ENCODE measurements at places on chromosomes 2 and 18. TPM values are rescaled to one million over a fixed set of nuclear protein-coding genes. Genes with fewer than 3 reads are reported as not detected.

The CHAC2 gene
- 3.7 TPM for polyA plus RNA-seq

DNA sequence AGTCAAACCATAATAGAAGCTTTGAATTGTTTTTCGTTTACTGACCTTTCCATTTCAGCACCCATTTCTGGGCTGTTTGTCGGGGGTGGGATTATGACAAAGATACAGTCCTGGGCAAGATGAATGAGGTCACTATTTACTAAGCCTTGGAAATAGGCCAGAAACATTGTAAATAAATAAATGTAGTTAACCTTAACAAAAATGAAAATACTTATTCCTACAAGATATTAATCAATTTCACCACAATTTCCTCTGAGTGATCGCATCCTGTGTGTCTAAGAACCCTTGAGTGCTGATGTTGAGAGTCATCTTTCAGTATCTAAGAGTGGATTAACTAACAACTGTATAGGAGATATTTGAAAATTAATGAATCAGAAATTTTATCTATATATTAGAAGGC lies 14.0 kb downstream of the ITGA4 start:
- no peak overlapping the region for H3K27ac ChIP-seq
- H3K36me3 ChIP-seq: no peaks in the 10 kb centered on the region
- H3K4me1 ChIP-seq: no peaks in the 10 kb centered on the region
- no peak for DNase-seq
- H3K4me3 ChIP-seq: no peak overlapping the region

- no peak overlapping the region for H3K27ac ChIP-seq
- no peak overlapping the region for H3K4me3 ChIP-seq
- DNase-seq: no peak
- no peaks in the 10 kb centered on the region for H3K27me3 ChIP-seq
- H3K36me3 ChIP-seq: no peaks in the 10 kb centered on the region
These were observed 315.8 kb upstream of the NRP2 start for GRCh38 chr2:205366336-205367060.

GRCh38 chr2:120539937-120540718 lies 194.2 kb downstream of the INHBB start:
- H3K27me3 ChIP-seq: peaks cover 3% of the 10 kb centered on the region
- H3K4me3 ChIP-seq: no peak overlapping the region
- no peaks in the 10 kb centered on the region for H3K36me3 ChIP-seq
- peaks cover 4% of the 10 kb centered on the region for H3K4me1 ChIP-seq
- DNase-seq: peak; percentile 23
- no peak overlapping the region for H3K27ac ChIP-seq

- H3K4me3 ChIP-seq: no peak overlapping the region
- H3K36me3 ChIP-seq: no peaks in the 10 kb centered on the region
- no peaks in the 10 kb centered on the region for H3K27me3 ChIP-seq
- H3K4me1 ChIP-seq: no peaks in the 10 kb centered on the region
- DNase-seq: no peak
- H3K27ac ChIP-seq: no peak overlapping the region
These were observed 80.8 kb upstream of the PAPOLG start for GRCh38 chr2:60675301-60675700.

GRCh38 chr18:26438980-26439379 lies 109.4 kb downstream of the KCTD1 start:
- H3K27ac ChIP-seq: no peak overlapping the region
- DNase-seq: no peak
- H3K27me3 ChIP-seq: no peaks in the 10 kb centered on the region
- no peak overlapping the region for H3K4me3 ChIP-seq

The RNF144A gene
- 4.2 TPM for polyA plus RNA-seq

GRCh38 chr18:21342372-21342771 lies 100.3 kb downstream of the GREB1L start:
- no peaks in the 10 kb centered on the region for H3K4me1 ChIP-seq
- no peak overlapping the region for H3K4me3 ChIP-seq
- no peaks in the 10 kb centered on the region for H3K27me3 ChIP-seq
- H3K36me3 ChIP-seq: no peaks in the 10 kb centered on the region
- H3K27ac ChIP-seq: no peak overlapping the region

The UGT1A8 gene
- polyA plus RNA-seq: 30.0 TPM

- H3K27ac ChIP-seq: no peak overlapping the region
- no peak for DNase-seq
- no peaks in the 10 kb centered on the region for H3K27me3 ChIP-seq
- no peaks in the 10 kb centered on the region for H3K36me3 ChIP-seq
These were observed 231.3 kb downstream of the ZRANB3 start for GRCh38 chr2:135299658-135300244.

The TTR gene
- polyA plus RNA-seq: 4.4 TPM

The BUB1 gene
- polyA plus RNA-seq: 0.15 TPM

- H3K27ac ChIP-seq: no peak overlapping the region
- no peaks in the 10 kb centered on the region for H3K4me1 ChIP-seq
- no peak overlapping the region for H3K4me3 ChIP-seq
- DNase-seq: no peak
- no peaks in the 10 kb centered on the region for H3K27me3 ChIP-seq
- no peaks in the 10 kb centered on the region for H3K36me3 ChIP-seq
These were observed 9.7 kb downstream of the PDCD1 start for GRCh38 chr2:241848761-241849615.

The FBXO36 gene
- 3.8 TPM for polyA plus RNA-seq

DNA sequence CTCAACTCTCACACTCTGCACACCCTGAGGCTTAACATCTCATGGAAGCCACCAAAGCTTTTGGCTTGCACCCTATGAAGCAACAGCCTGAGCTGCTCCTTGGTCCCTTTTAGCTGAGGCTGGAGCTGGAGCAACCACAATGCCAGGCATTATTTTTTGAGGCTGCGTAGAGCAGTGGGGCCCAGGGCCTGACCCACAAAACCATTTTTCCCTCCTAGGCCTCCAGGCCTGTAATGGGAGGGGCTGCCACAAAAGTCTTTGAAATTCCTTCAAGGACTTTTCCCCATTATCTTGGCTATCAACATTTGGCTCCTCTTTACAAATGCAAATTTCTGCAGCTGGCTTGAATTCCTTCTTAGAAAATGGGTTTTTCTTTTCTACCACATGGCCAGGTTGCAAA lies 39.8 kb downstream of the CTNNA2 start:
- H3K27me3 ChIP-seq: no peaks in the 10 kb centered on the region
- no peaks in the 10 kb centered on the region for H3K4me1 ChIP-seq
- no peak for DNase-seq
- H3K27ac ChIP-seq: no peak overlapping the region
- no peak overlapping the region for H3K4me3 ChIP-seq

The PKP4 gene
- 120 TPM for polyA plus RNA-seq

- peak overlapping the region; percentile 49 for H3K4me3 ChIP-seq
- H3K36me3 ChIP-seq: no peaks in the 10 kb centered on the region
- H3K4me1 ChIP-seq: peaks cover 2% of the 10 kb centered on the region
- peak overlapping the region; percentile 54 for H3K27ac ChIP-seq
These were observed 42.4 kb downstream of the RBBP8 start for GRCh38 chr18:22975508-22975907.

The MOGAT1 gene
- not detected for polyA plus RNA-seq

- H3K27me3 ChIP-seq: no peaks in the 10 kb centered on the region
- no peaks in the 10 kb centered on the region for H3K36me3 ChIP-seq
- H3K4me1 ChIP-seq: peaks cover 15% of the 10 kb centered on the region
- H3K27ac ChIP-seq: peak within 1 kb of the TSS; percentile 82
- DNase-seq: peak; percentile 95
- peak within 1 kb of the TSS; percentile 86 for H3K4me3 ChIP-seq
These were observed at the start of gene TANC1 for GRCh38 chr2:158968396-158969161. Gene TANC1, plus strand, starts transcription at chr2:158968640. Its CDS starts 97,271 bp downstream, at chr2:159065911.

The CARF gene
- 2.7 TPM for polyA plus RNA-seq

The SP100 gene
- polyA plus RNA-seq: 35.7 TPM

The RAB31 gene
- 17.3 TPM for polyA plus RNA-seq

The TRAF3IP1 gene
- 6.4 TPM for polyA plus RNA-seq

DNA sequence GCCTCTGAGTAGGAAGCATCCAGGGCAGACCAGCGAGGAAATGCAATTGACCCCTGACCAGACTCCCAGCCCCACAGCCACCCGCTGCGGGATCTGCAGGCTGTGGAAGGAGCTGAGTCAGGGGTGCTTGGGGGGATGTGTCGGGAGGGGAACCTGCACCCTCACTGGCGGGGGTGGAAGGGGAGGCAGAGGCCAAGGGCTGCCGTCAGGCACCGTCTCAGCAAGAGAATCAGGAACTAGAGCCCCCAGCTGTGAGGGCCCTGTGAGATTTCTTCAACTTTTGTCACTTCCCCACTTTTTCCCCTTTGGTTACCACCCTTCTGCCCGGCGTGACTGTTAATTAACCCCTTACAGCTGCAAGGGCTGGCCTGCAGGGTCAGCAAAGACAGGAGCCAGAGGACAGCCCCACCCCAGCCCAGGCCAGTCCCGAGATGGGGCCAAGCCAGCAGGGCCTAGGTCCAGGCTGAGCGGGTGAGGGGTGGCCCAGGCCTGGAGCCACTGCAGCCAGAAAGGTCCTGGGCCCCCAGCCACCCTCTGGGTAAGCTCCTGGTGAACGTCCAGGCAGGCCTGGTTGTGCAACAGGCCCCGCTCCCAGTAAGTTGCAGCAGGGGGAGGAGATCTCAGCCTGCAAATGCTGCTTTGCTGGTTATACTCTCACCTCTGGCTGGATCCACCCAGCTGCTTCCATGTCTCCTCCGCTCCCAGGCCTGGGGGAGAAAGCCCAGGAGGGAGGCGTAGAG lies 147.0 kb upstream of the ID2 start:
- no peak for DNase-seq
- H3K4me1 ChIP-seq: no peaks in the 10 kb centered on the region
- H3K27me3 ChIP-seq: no peaks in the 10 kb centered on the region
- H3K36me3 ChIP-seq: no peaks in the 10 kb centered on the region
- no peak overlapping the region for H3K27ac ChIP-seq
- no peak overlapping the region for H3K4me3 ChIP-seq

GRCh38 chr18:22296304-22296703 lies 121.4 kb downstream of the CTAGE1 start:
- H3K4me3 ChIP-seq: no peak overlapping the region
- no peaks in the 10 kb centered on the region for H3K36me3 ChIP-seq
- DNase-seq: no peak
- no peaks in the 10 kb centered on the region for H3K4me1 ChIP-seq
- no peak overlapping the region for H3K27ac ChIP-seq

The EXOC6B gene
- 5.9 TPM for polyA plus RNA-seq

DNA sequence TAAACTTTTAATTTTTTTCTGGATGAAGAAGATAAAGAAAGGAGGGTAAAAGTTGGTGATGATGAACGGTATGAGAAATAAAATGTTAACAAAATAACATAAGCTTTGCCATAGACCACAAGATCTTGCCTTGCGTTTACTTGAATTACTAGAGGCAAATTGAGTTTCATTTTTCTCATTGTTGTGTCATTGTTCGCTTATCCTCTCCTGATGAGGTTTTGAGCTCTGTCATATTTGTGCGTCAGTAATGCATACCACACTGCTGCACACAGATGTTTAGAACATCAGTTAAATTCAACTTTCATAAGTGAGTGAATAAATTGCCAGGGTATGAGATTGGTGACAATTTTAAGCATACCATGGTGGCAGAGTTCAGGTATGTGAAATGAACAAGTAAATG lies 843.6 kb downstream of the SUCLG1 start:
- no peak overlapping the region for H3K27ac ChIP-seq
- no peaks in the 10 kb centered on the region for H3K27me3 ChIP-seq
- no peaks in the 10 kb centered on the region for H3K36me3 ChIP-seq
- no peak for DNase-seq
- H3K4me3 ChIP-seq: no peak overlapping the region

The STPG4 gene
- not detected for polyA plus RNA-seq

GRCh38 chr18:6004119-6004518 lies 108.8 kb upstream of the TMEM200C start:
- no peaks in the 10 kb centered on the region for H3K27me3 ChIP-seq
- no peak overlapping the region for H3K4me3 ChIP-seq
- H3K4me1 ChIP-seq: no peaks in the 10 kb centered on the region

The PTPRN gene
- not detected for polyA plus RNA-seq

DNA sequence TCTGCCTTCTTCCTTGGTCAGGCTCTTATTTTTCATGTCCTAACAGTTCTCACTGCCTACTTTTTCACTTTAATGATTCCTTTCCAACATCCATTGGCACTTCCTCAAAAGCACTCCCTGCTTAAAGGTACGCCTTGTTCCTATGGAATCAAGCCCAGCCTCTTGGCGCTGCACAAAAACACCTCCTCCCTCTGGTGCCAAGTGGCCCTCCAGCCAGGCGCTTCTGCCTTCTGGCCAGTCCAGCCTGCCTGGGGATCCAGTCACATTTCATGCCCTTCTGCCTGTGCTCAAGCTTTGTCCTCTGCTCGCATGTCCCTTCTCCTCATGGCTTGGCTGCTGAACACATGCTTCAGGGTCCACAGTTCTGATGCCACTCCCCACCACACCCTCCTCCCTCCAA lies 6.3 kb downstream of the TPRKB start:
- no peaks in the 10 kb centered on the region for H3K36me3 ChIP-seq
- H3K4me3 ChIP-seq: no peak overlapping the region
- DNase-seq: no peak
- no peak overlapping the region for H3K27ac ChIP-seq
- H3K4me1 ChIP-seq: no peaks in the 10 kb centered on the region

DNA sequence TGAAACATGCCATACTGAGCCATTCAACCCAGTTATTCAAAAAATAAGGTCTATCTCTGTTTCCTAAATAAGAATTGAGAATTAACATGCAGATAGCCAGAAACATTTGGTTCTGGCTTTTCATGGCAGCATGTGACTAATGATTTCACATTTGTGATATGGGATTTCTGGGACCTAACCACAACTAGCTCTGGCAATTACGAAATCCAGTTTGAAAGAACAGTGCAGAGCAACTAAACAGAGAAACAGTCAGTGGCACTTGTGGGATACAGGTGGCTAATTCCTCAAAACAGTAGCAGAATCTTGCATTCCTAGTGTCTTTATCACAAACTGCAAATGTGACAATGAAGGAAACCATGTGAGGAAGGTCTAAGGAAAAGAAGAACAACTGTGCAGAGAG lies 637.8 kb upstream of the CHAC2 start:
- no peak overlapping the region for H3K4me3 ChIP-seq
- no peaks in the 10 kb centered on the region for H3K4me1 ChIP-seq
- H3K27me3 ChIP-seq: no peaks in the 10 kb centered on the region
- no peak for DNase-seq

DNA sequence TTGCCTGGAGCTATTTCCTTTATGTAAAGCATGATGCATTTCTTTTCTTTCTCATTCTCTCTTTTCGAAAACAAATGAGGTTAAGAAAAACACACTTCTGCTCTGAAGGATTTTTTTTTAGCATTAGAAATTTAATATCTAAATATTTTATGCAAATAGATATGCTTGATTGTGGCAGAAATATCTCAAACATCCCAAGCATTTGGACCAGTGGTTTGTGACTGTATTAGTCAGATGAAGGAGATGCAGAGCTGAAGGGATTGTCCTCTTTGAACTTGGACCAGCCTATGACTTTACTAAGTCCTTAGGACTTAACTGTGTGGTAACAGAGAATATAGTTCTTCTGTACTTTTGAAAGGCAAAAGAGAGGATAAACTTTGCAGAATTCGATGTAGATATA lies 335.9 kb upstream of the NT5C1B start:
- no peaks in the 10 kb centered on the region for H3K4me1 ChIP-seq
- no peak overlapping the region for H3K27ac ChIP-seq
- no peak overlapping the region for H3K4me3 ChIP-seq
- DNase-seq: no peak

DNA sequence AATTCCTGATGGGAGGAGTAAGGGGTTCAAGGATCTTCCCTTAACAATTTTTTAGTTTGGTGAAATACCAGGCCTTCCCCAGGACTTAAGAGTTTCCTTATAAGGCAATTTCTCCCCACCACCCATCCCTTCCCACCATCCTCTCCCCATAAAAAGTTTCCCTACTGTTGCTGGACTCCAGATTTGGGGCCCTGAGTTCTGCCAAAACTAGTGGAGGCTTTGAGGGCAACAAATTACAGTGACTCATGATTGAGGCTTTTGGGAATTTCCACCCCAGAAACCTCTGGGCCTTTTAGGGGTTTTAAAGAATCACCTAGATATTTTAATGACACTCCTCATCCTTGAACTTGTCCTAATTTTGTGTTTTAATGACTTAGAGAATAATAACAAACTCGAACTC lies 14.3 kb upstream of the EN1 start:
- no peak for DNase-seq
- no peaks in the 10 kb centered on the region for H3K36me3 ChIP-seq
- no peak overlapping the region for H3K27ac ChIP-seq

Measured in kidney (tissue), 22 donors.